ENCODE measurements at places on chromosomes 3 and 15. TPM values are rescaled to one million over a fixed set of nuclear protein-coding genes. Genes with fewer than 3 reads are reported as not detected.

Gene SLC30A4
- 9.2 TPM for total RNA-seq

Gene KLHL6
- total RNA-seq: 10.9 TPM

Gene CHST14
- 9.8 TPM for total RNA-seq

Gene C3orf22
- total RNA-seq: not detected

Gene PLS1
- total RNA-seq: 2.6 TPM

Gene MYZAP
- total RNA-seq: not detected

Gene FGD5
- total RNA-seq: not detected

Gene NANOGP8
- not detected for total RNA-seq

Gene SNTN
- not detected for total RNA-seq

Gene LINGO1
- not detected for total RNA-seq

GRCh38 chr15:64854041-64854440 lies 12.3 kb downstream of the PLEKHO2 start:
- no peak for DNase-seq

- DNase-seq: no peak
Measured at GRCh38 chr3:159559771-159560170, 428.9 kb upstream of the IL12A start.

GRCh38 chr3:103170651-103171050 lies 735.8 kb downstream of the ZPLD1 start:
- DNase-seq: no peak

DNA sequence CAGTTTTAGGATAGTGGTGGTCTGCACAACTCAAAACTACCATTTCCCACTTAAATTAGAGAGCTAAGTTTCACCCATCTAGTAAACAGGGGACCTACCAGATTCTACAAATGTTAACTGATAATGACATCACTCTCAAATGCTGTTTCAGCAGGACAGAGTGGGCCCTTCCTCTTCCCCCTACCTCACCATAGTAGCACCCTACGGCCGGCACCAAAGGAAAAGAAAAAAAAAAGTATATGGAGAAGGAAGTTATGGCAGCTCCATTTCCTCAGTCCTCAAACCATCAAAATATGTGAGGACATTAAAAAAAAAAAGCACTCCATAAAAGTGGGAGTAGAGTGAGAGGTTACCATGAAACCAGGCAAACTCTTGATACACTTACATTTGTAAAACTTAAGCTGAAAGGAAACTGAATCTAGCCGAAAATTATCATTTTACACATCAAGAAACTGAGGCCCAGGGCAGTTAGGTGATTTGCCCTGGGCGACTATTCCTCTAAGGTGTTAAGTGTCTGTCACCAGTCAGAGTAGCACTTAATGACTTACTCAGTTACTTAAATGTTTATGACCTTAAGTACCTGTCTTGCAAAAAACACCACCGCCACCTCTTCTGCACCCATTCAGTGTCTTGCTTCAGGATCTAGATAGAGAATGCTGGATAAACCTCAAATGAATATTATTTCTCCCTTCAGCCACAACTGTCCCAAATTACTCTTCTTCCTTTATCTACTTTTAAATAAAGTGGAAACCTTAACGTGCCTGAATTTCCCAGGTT lies 2.7 kb downstream of the MSL2 start:
- no peak for DNase-seq

DNA sequence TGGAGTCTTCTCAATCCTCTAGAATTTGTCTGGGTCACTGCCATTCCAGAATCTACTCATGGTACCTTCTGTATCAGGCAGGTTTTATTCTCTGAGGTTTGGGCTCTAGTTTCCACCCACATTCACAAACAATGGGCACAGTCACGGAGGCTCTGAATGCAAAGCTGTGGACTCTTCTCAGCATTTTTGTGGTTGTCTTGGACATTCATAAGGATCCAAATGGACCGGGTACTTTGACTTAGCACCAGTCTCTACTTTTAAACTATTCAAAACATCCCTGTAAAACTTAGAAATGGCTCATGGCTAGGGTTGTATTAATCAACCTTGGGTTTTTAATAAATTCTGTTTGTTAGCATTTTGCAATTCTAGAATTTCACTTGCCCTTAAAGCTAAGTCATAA lies 277.9 kb upstream of the THBS1 start:
- DNase-seq: no peak

DNA sequence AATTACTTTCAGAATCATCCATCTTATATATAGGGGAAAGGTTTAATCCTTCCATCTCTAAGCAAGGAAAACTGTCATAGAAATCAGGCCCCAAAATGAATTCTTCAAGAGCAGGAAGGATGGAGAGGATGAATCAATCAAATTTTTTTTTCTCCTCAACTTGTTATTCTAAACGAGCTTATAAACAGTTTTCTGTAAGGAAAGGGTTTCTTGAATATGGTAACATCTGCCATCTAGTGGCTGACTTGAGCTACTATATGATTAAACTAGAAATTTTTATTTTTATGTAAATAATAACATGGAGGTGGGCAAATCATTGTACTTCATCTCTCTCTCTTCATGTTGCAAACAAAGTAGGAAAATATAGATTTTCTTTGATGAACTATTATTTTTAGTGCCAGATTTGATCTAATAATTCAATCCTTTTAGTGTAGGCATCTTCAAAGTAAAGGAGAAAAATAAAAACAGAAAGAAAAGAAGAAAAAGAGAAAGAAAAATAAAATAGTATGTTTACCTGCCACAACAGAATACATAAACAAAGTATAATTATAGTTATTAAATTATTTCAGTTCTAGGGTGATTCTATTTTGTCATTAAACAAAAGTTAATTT lies 146.6 kb downstream of the SERPINI1 start:
- DNase-seq: no peak

DNA sequence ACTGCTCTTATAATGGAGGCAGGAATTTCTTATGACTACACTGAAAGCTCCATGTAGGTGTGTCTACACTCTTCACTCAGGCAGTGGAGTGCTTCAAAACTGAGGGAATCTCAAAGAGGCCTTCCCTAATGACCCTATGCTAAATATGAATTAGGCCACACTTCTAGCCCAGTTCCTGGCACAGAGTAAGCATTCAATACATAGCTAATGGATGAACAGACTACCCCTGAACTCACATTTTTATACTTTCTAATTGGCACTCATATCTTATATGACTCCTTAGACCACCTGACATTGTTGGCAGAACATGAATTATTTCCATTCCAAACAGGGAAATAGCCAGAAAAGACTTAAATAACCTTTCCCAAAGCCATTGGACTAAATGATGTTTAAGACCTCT lies 3.4 kb downstream of the RARRES1 start:
- DNase-seq: no peak

DNA sequence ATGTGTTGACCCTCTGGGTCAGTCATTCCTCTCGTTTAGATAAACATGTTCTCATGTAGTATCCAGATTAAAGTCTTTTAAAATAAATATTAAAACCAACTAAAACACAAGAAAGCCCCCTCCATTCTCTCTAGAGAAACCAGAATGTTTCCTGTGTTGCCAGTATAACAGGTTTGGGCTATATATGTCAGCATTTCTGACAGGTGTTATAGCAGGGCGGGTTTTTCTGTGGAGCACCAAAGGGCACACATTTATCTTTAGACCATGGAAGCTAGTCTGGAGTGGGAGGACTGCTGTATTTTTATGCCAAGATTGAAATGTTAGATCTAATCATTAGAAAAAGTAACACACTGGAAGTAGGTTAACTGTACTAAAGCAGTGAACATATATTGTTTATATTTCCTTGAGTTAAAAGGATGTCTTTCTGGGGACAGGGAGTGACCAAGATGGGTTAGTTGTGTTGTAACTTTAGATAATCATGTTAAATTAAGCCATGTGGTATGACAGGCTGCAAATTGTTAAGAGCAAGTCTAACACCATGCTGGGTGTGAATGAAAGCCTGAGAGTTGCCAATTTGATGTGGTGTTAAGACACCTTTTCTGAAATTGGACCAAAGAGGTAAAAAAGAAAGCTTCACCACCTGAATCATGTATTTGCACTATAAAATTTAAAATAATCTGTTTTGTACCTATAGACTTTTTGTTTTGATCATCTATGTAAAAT lies 15.6 kb downstream of the KCTD6 start:
- DNase-seq: no peak

GRCh38 chr3:116048991-116049390 lies 396.3 kb downstream of the LSAMP start:
- DNase-seq: no peak

DNA sequence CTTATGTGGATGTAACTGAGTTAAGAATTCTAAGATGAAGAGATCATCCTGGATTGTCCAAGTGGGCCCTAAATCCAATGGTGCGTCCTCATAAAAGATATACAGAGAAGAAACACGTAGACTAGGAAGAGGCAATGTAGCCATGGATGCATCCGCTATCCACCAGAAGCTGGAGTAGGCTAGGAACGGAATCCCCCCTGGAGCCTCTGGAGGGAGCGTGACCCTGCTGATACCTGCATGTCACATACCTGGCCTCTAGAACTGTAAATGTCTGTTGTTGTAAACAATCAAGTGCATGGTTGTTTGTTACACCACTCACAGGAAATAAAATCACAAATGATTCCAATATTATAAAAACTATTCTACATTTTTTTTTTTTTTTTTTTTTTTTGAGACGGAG lies 254.5 kb upstream of the RORA start:
- no peak for DNase-seq

GRCh38 chr3:150582620-150583019 lies 20.5 kb upstream of the SELENOT start:
- DNase-seq: no peak

DNA sequence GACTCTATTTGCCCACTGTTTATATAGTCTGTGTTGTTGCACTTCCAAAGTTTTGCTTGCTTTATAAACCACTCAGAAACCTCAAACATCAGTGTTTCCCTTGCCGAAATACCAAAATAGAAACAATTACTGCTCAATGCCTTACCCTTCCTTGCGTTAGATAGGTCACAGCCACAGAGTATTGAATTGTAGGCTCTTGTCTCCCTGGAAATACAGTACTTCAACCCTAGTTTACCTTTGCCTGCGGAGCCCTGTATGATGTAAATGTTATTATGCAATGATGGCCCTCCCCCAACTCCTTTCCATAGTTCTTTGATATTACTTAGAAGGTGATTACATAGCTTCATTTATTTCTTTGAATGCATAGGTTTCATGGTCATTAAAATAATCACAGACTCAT lies 44.2 kb downstream of the SOX2 start:
- DNase-seq: no peak

DNA sequence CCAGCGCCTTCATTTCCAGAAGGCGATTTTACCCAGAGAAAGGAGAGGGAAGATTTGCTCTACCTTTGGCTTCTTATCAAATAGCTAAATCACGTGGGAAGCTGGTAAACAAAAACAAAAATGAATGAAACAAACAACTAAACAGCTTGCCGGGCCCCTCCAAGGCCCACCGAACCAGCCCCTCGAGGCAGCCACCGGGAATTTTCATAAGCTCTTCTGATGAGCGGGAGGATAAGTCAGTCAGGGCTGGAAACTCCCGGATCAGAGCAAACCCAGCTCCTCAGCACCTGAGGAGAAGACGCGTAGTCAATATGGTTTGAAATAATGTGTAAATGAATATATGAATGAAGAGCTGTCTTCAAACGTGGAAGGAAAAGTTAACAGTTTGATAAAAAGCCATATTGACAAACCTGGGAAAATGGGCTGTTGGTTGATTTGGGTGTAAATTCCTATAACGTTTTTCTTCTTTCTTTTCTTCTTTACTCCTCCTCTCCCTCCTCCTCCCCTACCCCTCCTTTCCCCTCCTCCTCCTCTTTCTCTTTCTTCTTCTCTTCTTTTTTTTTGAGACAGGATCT lies 10.7 kb downstream of the RPLP1 start:
- DNase-seq: peak; percentile 49

- peak; percentile 56 for DNase-seq
Measured at GRCh38 chr15:58227706-58228543, 89.7 kb downstream of the AQP9 start.

- peak; percentile 40 for DNase-seq
Measured at GRCh38 chr15:55254916-55255679, 34.5 kb downstream of the RAB27A start.

DNA sequence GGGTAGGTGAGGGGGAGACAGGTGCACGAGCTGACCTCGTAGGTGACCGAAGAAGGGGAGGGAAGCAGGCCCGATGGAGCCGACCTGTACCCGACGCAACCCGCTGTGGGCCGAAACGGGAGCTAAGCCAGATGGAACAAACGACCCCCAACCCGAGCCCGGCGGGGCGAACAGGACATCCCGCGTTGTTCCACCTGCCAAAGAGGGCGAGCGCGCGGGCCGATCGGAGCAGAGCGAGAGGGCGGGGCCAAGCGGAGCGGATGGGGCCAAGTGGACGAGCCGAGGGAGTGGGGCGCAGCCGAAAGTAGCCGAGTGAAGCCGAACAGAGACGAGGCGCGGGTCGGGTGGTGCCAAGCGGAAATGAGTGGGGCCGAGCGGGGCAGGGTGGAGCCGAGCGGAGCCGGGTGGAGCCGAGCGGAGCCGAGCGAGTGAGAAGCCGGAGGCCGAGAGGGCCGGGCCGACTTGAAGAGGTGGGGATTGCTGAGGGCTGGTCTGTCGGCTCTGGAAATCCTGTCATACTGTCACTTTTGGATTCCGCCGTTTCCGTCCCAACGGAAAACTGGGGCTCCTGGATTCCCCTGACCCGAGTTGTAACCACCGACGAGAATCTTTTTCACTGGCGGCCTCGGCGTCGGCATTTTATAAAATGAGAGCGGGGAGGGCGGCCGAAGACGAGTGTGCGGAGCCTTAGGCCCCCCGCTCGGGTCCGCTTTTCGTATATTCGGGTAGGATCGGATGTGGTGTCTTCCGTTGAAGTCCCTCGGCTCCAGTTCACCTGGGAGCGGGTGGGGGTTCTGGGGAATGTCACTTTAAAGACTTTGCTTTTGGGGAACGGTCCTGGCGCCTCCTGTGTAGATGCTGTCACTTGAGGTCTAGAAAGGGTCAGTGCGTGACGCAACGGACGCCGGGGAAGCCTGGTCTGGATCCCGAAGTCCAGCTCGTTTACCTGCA lies 15.6 kb upstream of the WNT7A start:
- DNase-seq: peak; percentile 95

- DNase-seq: no peak
Measured at GRCh38 chr3:77158730-77159581, 119.1 kb downstream of the ROBO2 start.

GRCh38 chr3:184180165-184180564 lies 5.5 kb downstream of the AP2M1 start:
- no peak for DNase-seq

- no peak for DNase-seq
Measured at GRCh38 chr3:52094571-52095485, 38.5 kb upstream of the DUSP7 start.

GRCh38 chr15:68192117-68192516 lies 13.0 kb downstream of the CALML4 start:
- DNase-seq: no peak

DNA sequence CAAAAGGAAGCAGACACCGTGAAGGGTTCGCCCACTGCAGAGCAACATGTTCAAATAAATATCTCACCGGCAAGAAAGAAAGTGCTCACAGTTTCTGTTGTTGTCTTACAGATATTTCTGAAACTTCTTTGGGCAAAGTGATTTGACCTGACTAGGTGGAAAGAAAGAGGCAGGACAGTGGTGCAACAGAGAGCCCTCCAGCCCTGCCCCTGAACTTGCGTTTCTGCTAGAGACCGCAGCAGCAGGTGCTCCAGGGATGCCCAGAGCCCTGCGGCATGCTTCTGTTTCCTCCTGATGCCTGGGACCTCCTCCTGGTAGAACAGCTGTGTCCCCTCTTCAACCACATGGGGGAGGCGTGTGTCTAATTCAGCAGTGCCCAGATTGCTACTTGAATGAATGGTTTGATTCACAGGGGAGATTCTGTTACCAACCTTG lies 123.4 kb downstream of the ATP10A start:
- peak; percentile 64 for DNase-seq

GRCh38 chr3:87200060-87200647 lies 27.0 kb upstream of the CHMP2B start:
- no peak for DNase-seq

Measured in natural killer cell (primary cell).